ENCODE measurements at places on chromosomes 16 and 17. TPM values are rescaled to one million over a fixed set of nuclear protein-coding genes. Genes with fewer than 3 reads are reported as not detected.
A peak's percentile ranks its signal among the peaks of the same experiment; 100 is the strongest.

Gene TEX19
- total RNA-seq = not detected

Gene ABI3
- total RNA-seq = 117 TPM

DNA sequence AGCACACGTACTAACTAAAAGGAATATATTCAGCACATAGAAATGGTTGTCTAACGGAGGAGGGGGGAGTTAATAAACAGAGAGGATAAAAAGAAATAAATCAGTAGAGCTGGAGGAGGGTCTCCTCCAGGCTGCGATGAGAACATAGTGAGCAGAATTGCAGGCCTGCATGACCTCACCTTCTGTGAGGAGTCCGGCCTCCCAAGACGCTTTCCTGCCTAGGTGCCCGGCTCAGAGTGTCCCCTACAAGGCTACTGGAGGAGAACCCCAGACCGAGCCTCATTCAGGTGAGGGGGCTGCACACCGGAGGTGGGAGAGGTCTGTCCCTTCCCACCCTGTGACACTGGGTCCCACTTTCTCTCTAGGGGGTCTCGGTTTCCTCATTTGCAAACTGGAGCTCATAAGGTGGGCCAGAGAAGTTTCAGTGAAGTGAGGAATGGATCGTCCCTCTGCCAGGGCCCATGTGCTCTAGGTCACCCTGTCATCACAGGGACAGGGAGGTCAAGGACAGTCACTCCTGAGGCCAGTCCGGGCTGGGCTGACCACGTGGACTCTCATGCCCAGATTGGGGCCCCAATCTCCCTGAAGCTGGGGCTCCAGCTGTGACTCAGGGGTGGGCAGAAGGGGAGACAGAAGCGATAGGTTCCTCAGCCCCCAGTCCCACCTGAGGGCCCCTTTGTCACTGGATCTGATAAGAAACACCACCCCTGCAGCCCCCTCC, 3.3 kb upstream of the HBM start:
- no peak for DNase-seq
- H3K4me1 ChIP-seq = peaks cover 5% of the 10 kb centered on the region
- H3K27me3 ChIP-seq = peaks cover 37% of the 10 kb centered on the region
- H3K27ac ChIP-seq = no peak overlapping the region
- no peak overlapping the region for H3K4me3 ChIP-seq
- no peaks in the 10 kb centered on the region for H3K36me3 ChIP-seq

DNA sequence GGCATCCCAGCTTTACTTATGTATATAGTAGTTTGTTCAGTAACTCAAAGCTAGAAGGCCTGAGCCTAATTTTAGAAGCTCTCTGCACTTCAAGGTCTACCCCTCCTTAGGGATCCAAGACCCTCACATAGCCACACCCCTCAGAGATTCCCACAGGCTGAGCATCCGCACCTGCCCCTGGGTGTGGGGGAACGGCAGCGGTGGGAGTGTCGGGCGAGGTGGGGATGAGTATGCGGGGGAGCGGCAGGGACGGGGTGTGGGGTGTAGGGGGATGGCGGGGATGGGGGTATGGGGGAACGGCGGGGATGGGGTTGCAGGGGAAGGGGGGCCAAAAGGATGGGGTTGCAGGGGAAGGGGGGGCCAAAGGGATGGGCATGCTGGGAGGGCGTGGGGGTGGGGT, 24.9 kb upstream of the BEAN1 start:
- no peak overlapping the region for H3K27ac ChIP-seq
- no peak overlapping the region for H3K4me3 ChIP-seq
- H3K4me1 ChIP-seq = peaks cover 6% of the 10 kb centered on the region
- no peaks in the 10 kb centered on the region for H3K36me3 ChIP-seq
- peaks cover 25% of the 10 kb centered on the region for H3K27me3 ChIP-seq

GRCh38 chr16:9090101-9090959, 1.1 kb upstream of the HAPSTR1 start:
- peak; percentile 61 for DNase-seq
- peak overlapping the region; percentile 83 for H3K4me3 ChIP-seq
- H3K27me3 ChIP-seq = no peaks in the 10 kb centered on the region
- H3K36me3 ChIP-seq = peaks cover 25% of the 10 kb centered on the region

GRCh38 chr16:69595127-69596036, 29.6 kb downstream of the NFAT5 start:
- H3K27ac ChIP-seq = no peak overlapping the region
- DNase-seq = no peak
- peaks cover 6% of the 10 kb centered on the region for H3K4me1 ChIP-seq
